Stimulated activated CD8-positive, alpha-beta memory T cell treated with anti-CD3 and anti-CD28 coated beads, Interleukin-4, amount 100 ng/mL, for 4 hours (primary cell): ENCODE measurements at places on chromosomes 5 and 9.

- no peak for DNase-seq
Measured at GRCh38 chr5:170112876-170113521, 7.3 kb downstream of the FOXI1 start.

DNA sequence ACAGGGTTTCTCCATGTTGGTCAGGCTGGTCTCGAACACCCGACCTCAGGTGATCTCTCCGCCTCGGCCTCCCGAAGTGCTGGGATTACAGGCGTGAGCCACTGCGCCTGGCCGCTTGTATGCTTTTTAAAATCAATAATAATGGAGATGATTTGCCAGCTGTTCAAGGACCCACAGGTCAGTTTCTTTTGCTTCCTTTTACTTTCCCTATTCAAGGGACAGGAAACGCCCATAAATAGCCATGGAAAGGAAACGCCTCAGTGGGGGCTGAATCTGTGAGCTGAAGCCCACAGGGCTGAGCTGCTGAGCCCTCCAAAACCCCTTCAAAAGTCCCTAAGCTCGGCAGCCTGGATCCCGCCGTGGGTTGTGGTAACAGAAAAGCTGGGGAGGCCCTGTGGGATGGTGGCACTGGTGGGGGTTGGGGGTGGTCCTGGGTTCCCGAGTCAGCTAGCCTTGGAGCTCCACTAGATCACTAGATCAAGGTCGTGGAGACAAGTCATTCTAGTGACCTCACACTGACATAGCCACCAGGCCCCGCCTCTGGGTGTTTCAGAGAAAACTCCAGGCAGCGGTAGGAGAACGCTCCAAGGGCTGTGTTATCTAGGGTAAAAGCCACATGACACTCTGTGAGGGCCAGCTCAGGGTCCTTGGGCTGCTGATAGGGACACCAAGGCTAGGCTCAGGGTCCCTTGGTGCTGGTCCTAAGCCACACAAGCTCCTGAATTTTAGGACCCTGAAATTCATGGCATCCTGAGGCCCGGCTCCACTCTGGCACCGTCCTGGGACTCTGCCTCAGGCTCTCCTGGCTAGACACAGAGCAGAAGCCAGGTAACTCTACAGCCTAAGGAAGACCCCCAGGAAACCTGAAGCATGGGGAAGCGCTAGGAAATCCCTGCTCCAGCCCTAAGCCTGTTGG lies 18.0 kb upstream of the DUSP1 start:
- DNase-seq = no peak

DNA sequence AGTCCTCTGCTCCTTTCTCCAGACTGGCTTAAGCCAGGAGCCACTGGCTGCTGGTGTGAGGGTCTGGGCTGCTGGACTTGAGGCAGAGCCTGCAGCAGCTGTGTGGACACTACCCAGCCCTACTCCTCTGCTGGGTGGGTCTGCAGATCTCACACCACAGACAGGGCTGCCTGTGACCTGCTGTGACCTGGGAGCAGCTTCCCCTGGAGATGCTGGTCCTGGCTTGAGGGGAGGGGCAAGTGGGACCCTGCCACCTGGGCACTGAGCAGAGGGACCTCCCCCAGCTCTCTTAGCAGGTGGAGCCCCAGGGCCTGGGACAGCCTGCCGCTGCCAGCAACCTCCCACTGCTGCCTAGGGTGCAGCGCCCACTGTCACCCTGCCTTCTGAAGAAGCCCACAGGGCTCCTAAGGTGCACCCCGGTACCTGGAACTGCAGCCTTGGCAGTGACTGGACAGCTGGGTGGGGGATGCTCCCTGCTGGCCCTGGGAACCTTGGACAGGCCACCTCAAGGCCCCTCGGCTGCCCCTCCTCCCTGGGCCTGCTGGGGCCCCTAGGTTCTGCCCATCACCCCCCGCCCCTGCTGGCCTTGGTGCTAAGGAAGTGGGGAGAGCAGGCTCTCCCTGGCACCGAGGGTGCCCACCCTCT lies 9.1 kb downstream of the CACFD1 start:
- no peak for DNase-seq

DNA sequence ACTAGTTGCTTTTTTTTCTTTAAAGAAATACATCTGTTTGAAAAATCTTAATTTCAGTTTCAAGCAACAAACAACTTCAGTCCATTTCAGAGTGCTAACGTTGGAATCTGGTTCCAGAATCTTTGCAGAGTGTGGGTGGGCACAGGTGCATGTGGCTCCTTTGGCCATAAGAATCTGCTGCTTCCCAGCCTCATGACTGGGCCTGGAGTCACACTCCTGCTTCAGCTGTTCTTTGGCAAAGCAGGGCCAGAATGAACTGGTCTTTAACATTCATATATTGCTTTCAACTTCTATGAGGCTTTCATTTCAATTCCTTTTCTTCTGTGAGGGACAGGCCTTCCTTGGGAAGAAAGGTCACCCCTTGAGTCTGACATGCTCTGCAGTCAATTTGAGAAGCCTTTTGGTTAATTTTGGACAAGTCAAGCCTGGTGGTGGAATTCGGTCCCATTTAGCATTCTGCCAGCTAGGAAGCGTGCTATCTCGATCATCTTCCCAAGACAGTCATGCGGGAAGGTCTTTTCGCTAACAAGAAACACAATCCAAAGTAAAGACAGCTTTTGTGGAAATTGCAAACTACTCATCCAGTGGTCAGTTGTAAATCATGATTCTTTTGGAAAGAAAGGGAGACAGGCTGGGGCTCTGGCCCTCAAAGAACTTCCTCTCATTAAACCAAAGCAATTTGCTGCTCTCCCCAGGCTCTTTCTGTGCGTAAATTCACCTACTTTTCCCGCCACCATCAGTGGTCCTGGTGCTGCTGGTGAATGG lies 55.2 kb downstream of the SLC1A3 start:
- no peak for DNase-seq

- no peak for DNase-seq
Measured at GRCh38 chr5:172797771-172798191, 26.8 kb upstream of the DUSP1 start.

GRCh38 chr9:113572076-113572861 lies 108.7 kb downstream of the RGS3 start:
- DNase-seq = no peak

DNA sequence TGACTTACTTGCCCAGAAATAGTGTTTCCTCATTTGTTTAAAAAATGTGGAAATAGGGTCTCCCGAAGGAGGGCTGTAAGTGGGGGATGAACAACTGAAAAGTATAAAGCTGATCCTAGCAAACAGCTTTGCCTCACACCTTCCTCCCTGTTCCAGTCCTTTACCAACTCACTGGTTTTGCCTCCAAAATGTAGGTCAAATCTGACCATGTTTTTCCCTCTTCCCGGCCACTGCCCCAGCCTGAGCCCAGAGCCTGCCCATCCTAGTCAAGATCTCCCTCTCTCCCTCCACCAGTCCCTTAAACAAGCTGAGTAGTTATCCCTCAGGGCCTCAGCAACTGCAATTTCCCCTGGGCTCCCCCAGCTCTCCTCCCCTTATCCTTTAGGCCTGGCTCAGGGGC lies 82.4 kb upstream of the FBXW11 start:
- DNase-seq = no peak

DNA sequence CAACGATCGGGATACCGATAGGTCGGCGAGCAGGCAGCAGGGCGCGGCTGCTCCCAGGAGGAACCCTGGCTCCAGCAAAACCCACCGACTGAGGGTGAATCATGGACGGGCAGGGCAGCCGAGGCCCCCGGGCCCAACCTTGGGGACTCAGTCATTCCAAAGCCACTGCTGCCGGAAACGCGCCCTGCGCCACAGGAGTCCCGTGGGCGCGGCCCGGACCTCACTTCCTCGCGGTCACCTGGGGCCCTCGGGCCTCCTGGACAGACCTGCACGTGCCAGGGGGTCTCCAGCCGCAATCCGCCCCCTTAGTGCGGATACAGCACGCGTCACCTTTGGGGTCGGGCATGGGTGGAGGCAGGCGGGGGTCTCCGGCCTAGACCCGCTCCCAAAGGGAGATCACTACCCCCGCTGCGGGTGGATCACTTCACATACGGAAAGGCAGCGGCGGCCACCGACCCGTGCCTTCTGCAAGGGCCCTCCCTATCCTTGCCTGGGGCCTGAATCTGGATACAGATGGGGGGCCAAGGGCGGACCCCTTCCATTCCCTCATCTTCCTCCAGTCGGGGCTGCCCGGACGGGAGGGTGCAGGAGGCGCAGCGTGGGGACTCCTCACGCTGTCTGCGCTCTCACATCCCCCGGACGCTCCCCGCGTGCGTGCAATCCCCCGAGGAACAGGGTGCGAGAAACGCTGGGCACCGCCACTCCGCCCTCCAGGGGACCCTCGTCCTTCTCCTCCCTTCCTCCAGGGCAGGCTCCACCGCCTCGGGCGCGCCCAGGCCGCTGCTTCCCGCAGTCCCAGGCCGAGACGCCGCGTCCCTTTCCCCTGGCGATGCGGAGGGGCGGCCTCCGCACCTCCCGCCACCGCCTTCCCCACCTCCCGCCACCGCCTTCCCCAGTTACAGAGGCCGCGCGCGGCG lies 586 bp downstream of the TXN start:
- no peak for DNase-seq

GRCh38 chr9:116959809-116960208 lies 272.7 kb downstream of the TRIM32 start:
- no peak for DNase-seq

DNA sequence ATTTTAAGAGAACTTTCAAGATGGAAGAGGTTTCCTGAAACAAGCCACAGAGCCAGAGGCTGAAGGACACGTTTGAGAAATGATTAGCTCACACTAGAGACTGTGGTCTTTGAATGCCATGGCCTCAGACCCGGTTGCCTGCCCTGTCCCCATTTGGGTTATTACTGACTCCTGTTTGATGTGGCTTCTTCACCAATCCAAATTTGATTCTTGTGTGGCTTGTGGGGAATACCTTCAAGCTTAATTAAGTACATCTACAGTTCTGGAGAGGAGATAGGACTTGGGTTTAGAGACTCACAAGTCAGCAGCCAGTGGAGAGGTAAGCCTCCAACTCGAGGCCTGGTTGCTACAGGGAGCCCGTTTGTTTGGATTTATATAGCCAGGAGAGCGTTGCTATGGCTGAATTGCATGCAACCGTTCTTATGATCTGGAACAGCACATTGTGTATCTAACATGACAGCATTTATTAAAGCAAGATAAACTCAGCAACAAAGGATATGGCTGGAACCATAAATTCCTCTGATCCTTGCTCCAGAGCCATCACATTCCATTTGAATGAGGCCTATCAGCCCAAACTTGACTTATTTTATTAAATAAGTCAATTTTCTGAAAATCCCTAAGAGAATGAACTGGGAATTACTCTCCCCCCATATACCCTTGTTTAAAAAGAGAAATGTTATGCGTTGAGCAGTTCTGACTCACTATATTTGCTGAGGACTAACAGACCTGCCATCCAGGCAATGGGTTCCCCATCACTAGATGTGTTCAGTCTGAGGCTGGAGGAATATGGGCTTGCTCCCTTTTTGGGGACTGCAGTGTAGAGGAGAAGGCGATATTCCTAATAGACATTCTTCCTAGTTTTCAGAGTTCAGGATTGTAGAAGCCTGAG lies 88.4 kb upstream of the TNFSF8 start:
- DNase-seq = no peak

GRCh38 chr9:129310666-129311350 lies 132.7 kb upstream of the IER5L start:
- DNase-seq = no peak

DNA sequence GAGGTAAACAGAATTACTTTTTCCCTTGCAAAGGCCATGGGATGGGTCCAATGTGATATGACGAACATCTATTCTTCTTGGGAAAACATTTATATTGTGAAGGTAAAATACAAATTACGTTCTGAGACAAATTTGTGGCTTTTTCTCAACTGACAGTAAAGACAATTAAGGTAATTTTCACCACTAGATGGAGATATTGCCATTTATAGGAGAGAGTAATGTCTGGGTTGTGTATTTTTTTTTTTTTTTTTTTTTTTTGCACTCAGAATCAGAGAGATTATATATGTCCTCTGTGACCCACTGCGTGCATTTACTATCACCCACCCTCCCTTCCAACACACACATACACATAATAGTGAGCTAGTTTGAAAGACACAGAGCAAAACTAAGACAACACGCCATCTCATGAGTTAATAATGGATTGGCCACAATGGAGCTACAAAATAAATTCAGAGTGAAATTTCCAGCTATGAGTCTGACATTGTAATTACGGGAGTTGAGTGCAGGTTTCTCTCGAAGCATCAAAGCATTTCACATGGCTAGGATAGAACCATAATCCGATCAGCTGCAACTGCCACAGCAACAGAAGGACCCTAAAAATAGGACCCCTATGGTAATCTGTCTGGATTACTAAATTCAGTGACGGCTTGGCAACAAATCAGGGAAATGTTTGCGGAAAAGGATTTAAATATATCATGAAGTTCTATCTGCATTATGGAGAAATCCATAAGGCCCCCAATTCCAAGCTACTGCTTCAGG lies 49.2 kb downstream of the ANXA1 start:
- no peak for DNase-seq

DNA sequence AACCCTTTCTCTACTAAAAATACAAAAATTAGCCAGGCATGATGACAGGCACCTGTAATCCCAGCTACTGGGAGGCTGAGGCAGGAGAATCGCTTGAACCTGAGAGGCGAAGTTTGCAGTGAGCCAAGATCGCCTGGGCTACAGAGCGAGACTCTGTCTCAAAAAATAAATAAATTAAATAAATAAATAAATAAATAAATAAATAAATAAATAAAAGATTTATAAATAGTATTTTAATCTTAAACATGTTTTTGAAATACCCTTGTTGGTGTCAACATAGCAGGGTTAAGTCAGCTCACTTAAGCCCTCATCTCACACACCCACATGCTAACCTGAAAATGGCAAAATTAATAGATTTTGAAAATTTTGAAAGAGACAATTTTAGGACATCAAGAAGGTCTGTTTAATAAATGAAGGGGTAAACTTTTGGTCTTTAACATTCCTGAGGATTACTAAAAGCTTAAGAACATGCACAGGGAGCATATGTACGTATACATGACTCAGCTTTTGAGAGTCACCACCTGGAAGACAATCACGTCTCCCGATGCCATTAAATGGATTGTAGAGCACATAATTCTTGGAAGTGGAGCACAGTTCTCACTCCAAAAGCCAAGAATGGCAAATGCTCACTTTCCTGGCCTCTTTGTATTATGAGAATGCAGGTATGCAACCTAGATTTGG lies 202.5 kb downstream of the GDNF start:
- no peak for DNase-seq

- peak; percentile 74 for DNase-seq
Measured at GRCh38 chr9:136902259-136902821, 16.0 kb downstream of the TRAF2 start.

DNA sequence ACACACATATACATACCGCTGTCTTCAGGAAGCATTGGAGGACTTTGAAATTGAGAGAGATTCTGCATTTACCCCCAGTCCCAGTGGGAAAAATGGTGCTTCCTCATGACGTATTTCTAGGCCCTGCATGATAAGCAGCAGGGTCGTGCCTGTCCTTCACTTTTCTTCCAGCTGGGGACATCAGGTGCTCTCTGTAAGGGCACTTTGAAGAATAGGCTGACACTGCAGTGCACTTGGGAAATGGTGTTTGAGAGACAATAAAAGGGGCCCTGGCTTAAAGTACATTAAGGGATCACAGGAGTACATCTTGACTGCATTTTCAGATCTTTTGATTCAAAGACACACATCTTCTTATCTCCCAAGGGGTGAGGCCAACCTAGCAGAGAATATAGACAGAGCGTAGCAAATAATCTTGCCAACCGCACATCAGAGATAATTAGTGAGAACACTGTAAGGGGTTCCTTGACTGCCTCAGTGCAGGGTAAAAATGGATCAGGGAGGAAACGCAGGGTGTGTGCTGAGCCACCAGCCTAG lies 437.9 kb downstream of the CSNK1G3 start:
- no peak for DNase-seq

GRCh38 chr9:14447103-14447502 lies 133.2 kb upstream of the NFIB start:
- no peak for DNase-seq

- no peak for DNase-seq
Measured at GRCh38 chr9:69047371-69047770, 11.8 kb downstream of the FXN start.
